ENCODE measurements at places on chromosomes 1 and 21.
A peak's percentile ranks its signal among the peaks of the same experiment; 100 is the strongest.

- DNase-seq: no peak
Observed at GRCh38 chr1:174447866-174448530, at the start of gene GPR52. Gene GPR52 (plus strand): TSS chr1:174447964. CDS start chr1:174448112, 148 bp downstream.

DNA sequence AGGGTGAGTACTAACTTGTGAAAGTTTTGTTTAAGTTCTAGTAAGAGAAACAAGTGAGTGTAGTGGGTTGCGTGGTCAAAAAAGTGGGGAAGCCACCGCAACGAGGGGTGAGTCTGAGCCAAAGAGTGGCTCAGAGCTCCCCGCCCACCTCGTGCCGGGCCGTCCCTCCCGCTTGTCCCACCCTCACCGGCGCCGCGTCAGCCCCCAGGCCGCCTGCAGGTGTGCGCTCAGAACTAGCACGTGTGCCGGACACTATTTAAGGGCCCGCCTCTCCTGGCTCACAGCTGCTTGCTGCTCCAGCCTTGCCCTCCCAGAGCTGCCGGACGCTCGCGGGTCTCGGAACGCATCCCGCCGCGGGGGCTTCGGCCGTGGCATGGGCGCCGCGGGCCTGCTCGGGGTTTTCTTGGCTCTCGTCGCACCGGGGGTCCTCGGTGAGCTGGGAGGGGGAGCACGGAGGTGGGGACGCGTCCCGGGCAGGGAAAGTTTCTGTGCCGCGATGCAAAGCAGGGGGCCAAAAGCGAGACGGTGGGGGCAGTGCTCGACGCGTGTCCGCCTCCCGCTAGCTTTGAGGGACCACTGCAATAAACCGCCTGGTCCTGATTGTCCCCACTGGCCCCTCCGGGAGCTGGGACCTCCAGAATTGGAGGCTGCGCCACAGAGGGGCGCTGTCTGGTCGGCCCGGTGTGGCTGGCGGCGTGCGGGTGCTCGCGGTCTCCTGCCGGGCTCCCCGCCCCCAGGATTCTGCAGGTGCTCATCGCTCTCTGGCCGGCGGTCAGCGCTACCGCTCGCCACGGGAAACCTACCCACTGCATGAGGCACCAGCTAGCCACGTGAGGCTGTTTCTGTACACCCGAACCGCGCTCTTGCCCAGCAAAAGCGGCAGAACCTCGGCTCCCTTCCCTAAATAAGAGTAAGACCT is at the start of gene CR2:
CR2 (plus strand) TSS at position 283 of the 919 bp plus-strand sequence; CDS start at position 374, 91 bp downstream.
- no peak for DNase-seq

- peak; percentile 16 for DNase-seq
Observed at GRCh38 chr1:237166593-237167101, 124.7 kb downstream of the RYR2 start.

DNA sequence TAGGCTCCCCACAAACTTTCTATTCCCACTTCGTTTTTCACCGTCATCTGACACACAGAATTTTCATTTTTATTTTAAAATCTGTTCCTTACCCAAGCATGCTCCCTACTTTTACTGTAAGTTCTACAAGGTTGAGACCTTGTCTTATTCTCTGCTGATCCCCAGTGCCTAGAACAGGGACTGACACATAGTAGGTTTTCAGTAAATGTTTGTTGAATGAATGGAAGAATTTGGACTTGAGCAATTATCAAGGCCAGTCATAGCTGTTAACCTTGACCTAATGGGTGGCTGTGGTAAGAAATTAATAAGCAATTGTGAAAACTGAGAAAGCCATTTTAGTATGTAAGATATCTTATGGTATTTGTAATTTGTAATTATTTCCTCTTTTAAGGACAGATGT is 71.1 kb downstream of the LAMC1 start:
- DNase-seq: no peak

- no peak for DNase-seq
Observed at GRCh38 chr1:21829294-21829693, 17.2 kb downstream of the LDLRAD2 start.

DNA sequence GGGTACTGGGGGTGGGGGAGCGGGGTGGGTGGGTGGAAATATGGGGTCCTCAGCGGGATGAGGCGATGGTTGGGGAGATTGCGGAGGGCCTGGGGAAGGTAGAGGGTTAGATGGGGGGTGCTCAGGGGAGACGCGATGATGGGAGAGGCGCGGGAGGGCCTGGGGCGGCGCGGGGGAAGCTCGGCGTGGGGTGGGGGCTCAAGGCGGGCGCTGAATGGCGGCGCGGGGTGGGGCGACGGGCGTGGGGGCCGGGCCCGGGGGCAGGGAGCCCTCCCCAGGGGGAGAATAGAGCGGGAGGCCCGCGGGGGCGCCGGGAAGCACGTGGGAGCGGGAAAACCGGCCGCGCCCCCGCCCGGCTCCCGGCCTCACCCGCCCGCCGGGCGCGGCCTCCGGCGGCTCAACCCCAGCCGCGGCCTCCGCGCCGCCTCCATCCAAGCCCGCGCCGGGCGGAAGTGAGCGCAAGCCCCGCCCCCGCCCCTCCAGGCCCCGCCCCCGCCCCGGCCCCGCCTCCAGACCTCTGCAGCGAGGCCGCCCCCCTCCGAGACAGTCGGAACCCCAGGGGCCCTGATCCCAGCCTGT is at the start of gene FAAP20:
FAAP20 (minus strand) TSS at position 454 of the 579 bp plus-strand sequence; CDS start at position 431, 23 bp downstream.
- no peak for DNase-seq

DNA sequence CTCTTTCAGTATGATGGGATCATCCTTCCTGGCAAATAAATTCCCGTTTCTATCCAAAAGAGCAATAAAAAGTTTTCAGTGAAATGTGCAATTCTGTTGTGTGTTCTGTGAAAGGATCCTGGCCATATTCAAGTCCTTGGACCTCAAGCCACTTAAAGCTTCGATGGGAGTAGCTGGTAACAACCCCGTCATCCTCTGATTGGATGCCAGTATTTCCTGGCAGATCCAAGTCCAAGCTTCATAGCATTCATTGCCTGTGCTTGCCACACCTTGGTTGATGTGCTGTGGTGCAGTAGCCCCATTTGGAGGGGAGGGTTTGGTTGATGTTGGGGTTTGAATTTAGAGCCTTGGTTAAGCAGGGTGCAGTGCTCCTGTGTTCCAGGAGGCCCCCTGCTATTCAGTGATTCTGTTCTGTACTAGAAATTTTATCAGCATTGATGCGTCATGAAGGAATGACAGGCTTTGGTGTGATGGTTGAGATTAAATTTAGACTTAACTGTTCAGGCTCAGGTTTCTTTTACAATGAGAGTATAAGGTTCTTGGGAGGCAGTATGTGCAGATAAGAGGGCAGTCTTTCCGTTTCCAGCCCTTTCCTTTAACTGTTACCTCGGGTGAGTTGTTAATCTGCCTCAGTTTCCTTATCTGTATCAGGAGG is 4.9 kb downstream of the RPL11 start:
- DNase-seq: no peak

DNA sequence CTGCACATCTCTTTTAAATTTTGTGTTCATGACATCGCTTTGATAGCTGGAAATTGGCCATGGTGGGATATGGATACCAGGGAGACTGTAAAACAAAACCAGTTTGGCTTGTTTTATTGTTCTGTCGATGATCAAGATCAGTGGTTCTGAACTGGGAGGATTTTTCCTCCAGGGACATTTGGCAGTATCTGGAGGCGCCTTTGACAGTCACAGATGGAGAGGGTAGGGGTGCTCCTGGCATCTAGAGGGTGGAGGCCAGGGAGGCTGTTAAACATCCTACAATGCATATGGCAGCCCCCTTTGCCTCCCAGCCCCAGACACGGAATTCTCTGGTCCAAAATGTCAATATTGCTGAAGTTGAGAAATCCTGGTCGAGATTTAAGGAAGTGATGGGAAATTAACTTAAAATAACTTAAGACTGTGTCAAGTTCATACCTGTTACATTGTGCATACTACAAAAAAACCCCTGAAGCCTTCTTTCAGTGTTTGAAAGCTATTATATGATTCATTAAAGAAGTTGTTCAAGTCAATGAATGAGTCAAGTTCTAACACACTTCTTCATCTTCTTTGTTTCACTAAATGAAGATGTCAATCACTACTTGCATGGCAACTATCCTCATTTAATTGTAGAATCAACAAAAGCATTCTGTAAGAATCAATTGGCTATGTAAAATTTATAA is 150.9 kb downstream of the KCNJ6 start:
- no peak for DNase-seq

DNA sequence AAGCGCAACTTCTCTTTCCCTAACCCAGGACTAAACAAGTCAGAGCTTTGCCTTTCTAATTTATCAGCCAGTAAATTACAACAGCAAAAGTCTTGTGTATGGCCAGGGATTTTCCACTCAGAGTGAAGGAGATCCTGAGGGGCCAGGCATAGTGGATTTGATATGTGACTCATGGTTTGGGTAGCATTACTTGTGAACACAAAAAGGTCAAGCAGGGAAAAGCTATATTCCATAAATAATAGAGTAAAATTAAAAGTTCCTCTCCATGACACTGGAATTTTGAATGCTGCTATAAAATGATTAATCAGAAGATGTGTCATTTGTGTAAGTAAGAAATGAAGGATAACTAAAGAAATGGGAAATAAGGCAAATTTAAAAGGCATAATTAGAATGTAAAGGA is 284.8 kb downstream of the HLX start:
- DNase-seq: peak; percentile 72

DNA sequence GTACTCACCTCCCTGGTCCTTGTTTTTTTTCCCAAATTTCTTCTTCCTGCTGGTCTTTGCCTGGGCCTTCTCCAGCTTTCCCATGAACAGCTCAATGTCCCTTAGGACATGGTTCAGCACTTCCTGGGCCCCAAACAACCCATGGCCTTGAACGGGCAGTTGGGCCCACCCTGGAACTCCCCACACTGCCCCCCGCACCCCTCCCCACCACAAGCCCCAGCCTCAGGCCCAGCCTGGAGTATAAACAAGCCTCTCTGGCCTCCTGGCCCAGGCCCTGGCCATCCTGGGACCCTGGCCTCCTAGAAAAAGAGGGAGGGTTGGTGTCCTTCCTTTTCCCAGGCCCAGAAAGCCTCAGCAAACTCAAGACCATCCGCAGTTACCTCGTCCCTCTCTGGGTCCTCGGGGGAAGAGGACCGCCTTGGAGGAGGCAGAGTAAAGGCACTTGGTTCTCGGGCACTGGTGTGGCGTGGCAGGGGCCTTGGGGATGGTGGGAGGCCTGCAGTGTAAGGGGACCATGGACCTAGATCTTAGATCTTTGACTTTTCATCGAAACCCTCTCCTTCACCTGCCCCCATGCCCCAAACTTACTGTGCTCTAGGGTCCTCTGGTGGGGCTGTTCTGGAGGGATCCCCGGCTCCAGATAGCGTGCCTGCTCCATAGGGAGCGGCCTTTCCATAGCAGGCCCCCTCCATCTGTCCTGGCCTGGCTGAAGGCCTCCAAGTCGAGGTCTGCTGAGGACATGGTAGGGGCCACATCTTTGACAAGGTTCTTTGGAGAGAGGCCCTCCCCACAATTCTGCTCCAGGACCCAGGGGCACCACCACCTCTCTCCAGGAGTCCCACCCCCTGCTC is 5.6 kb downstream of the EPS8L3 start:
- DNase-seq: no peak

DNA sequence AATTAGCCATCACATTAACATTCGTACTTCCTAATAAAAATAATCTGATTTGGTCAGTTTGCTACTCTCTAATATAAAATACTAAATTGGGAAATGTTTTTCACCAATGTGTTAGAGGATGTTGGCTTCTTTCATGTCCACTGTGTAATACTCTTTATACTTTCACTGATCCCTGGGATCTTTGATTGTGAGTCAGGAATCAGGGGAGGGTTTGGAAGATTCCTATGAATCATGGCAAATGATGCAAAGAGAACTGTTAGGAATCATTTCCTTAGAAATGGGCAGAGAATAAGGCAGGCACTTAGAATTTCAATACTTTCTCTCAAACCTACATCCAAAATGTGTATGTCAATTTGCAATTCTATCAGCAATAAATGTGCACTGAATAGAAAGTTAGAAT is 31.0 kb downstream of the KRTAP24-1 start:
- DNase-seq: peak; percentile 54

GRCh38 chr1:44747878-44748277 is 8.2 kb downstream of the KIF2C start:
- no peak for DNase-seq

All from renal cortical epithelial cell (primary cell).